Stimulated activated CD4-positive, alpha-beta T cell treated with anti-CD3 and anti-CD28 coated beads, Interleukin-4, amount 100 ng/mL, for 1 hour (primary cell): ENCODE measurements at places on chromosomes 3 and 15.
A peak's percentile ranks its signal among the peaks of the same experiment; 100 is the strongest.

GRCh38 chr3:61564395-61565059 lies 3.2 kb downstream of the PTPRG start:
- DNase-seq, result no peak

DNA sequence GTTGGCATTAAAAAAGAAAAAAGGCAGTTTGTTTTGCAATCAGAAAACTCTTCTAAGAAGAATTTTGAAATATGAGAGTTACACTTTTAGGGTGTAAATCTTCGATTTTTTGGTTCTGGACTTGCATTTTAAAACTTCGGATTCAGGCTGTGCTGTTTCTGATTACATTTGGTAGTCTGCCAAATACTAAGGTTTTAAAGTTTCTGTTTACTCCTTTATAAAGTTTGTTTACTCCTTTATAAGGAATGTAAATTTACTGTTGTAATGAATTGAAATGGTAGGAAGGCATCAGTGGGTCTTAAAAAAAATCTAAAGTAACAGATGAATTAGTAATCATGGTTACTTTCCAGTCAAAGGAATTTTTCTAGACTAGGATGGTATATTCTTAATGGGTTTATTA lies 14.1 kb downstream of the FXR1 start:
- no peak for DNase-seq

DNA sequence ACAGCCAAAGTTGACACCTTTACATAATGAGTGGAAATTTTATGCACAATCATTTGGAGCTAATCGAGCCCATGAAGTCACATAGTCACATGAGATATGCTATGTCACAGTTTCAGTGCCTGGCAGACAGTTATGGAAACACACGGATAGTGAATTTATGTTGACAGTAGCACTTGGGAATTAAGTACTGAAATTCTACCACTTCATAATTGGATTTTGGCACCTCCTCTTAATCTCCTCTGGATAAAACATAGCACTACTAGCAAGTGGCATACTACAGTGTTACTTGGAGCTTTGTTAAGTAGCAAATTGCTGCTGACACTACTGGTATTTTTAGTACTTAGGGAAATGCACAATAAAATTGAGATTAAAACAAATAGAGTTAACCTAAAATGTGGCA lies 1679.4 kb downstream of the OTOL1 start:
- no peak for DNase-seq

- DNase-seq, result no peak
These were observed 7.8 kb downstream of the ANAPC13 start for GRCh38 chr3:134477938-134478337.

- DNase-seq, result no peak
These were observed 13.2 kb downstream of the USP13 start for GRCh38 chr3:179666030-179666429.

- DNase-seq, result peak; percentile 87
These were observed 26.7 kb downstream of the MELTF start for GRCh38 chr3:197002701-197003454.
